ENCODE measurements at places on chromosomes 4 and X.

DNA sequence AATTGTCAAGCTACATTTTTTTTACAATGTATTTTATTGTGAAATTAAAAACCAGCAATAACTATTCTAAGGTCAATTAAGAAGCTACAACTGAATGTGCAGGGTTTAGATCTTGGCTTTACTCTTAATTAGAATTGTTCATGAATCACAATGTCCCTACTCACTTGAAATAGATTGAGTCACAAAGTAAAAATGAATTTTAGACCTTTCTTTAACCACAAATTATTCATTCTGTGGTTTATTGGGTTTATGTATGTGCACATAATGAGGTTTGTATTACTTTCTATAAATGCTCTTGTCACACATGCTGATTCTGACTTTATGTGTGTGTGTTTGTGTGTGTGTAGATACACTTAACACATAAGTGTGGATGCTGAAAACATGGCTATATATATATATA is 647.0 kb upstream of the AADAT start:
- no peak for DNase-seq

DNA sequence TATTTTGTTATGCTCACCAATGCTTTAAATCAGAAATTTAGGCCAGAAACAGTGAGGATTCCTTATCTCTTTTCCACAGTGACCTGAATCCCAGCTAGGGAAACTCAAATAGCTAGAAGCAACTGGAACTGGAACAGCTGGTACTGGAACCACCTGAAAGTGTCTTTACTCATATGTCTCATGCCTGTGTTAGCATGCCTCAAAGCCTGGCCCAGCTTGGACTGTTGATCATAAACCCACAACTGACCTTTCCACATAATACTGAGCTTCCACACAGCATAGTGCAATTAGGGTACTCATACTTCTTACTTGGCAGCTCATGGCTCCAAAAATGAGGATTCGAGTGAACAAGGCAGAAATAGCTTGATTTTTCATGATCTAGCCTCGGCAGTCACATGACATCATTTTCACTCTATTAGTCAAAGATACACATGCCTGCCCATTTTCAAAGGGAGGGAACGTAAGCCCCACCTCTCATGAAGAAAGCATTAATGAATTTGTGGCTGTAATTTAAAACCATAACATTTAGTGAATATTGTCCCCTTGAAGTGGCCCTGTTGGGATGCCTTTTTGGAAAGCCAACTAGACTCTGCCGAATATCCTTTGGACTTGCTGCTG is 80.8 kb upstream of the ACSL1 start:
- no peak for DNase-seq

DNA sequence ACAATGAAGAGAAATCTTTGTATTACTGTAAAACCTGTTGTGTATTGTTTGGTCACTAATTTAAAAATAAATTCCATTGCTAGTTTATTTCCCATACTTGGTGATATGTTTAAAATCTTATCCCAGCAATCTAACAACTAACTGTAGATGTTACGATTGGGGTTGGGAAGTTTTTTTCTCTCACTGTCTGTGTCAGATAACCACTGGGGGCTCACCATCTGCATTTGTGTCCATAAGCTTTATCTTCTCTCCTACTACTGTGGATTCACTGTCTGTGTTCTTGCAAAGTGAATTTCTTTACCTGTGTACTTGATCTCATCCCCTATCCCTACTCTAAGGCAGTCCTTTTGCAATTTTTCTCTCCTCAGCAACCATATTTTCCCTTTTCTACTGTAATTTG is 81.3 kb downstream of the STIM2 start:
- DNase-seq = no peak

GRCh38 chrX:108442901-108443464 is 3.3 kb downstream of the COL4A5 start:
- no peak for DNase-seq

DNA sequence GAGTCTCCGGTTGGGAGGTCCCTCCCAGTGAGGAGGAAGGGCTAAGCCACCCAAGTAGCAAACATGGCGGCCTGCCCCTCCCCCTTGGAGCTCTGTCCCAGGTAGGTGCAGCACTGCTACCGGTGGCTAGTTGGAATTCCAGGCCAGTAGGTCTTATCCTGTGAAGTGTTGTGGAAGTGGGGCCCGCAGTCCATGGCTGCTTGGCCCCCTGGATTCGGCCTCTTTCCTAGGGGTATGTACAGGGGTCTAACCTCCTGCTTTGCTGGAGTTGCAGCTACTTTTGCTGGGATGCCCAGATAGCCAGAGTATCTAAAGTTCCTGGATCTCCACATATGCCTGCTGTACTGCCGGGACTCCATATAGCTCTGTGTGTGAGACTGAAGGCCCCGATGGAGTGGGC is 9.9 kb upstream of the TMSB15C start:
- DNase-seq = no peak

DNA sequence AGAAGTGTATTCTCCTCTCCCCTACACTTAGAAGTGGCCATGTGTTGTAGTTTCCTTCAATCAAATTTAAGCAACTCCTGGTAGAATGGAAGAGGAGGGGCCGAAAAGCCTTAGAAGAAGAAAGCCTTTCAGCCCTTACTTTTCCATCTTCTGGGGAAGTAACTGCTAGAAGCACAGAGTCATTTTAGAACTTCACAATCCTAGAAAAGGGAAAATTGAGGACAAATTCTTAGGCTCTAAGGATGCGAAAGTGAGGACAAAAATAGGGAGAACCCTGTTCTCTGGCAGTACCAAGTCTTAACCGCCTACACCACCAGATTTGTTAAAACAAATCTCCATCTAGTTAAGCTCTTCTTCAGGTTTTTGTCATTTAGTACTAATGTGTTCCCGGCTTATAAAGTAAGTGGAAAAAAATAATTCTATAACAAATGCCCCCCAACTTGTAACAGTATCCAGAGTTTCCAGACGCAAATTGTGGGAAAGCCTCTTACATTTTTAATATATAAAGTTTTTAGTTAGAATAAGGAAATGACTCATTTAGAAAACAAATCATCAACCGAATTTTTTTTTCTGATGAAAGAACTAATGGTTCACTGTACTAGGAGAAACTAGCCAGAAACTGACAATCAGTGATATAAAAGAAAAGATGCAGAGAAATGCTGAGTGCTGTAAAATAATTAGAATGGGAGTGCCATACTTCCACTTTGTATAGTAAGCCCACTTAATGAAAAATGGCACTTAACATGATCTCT is 76.0 kb downstream of the ARAP2 start:
- no peak for DNase-seq

- DNase-seq = no peak
Measured at GRCh38 chrX:153944140-153944799, at the start of gene RENBP. Gene RENBP (minus strand): TSS chrX:153944643. CDS start chrX:153944610, 33 bp downstream.

DNA sequence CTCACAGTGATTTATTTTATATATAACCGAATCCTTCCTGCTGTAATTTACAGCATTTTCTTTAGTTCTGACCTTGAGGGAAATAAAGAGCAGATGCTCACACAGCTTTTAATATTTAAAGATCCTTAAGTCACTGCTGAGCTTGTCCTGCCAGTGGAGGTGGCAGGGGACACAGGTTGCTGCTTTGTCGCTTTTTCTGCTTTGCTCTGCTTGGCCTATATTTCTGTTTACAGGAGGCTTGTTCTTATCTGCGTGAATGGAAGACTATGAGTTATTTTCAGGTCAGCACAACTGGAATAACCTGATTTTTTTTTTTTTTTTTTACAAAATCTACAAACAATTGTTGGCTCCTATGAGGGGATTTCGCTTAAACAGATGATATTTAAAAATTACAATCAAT is 2.3 kb downstream of the TXK start:
- DNase-seq = no peak

GRCh38 chrX:112867570-112867969 is 26.9 kb upstream of the AMOT start:
- no peak for DNase-seq

- DNase-seq = no peak
Measured at GRCh38 chr4:176840166-176840565, 47.4 kb upstream of the VEGFC start.

GRCh38 chr4:28523681-28524190 is 1663.1 kb downstream of the STIM2 start:
- DNase-seq = no peak

GRCh38 chr4:109072595-109072994 is 229.9 kb downstream of the COL25A1 start:
- no peak for DNase-seq

DNA sequence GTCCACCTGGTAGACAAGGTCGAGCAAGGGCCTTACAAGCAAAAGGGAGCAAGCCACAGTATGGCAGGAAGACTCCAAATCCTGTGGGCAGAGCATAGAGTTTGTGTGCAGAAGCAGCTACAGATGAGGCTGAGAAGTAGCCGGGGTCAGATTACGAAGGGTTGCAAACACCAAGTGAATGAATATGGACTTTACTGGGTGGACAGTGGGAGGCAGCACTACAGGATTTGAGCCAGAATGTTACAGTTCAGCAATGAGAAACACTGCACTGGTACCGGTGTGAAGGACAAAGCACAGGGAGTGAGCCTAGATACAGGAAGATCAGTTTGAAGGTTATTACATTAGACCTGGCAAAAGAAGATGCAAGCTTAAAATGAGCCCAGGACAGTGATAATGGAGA is 46.1 kb upstream of the HOPX start:
- no peak for DNase-seq

GRCh38 chr4:129328162-129328561 is 232.2 kb downstream of the C4orf33 start:
- DNase-seq = no peak

GRCh38 chr4:183657564-183657963 is 1.4 kb downstream of the RWDD4 start:
- DNase-seq = no peak

DNA sequence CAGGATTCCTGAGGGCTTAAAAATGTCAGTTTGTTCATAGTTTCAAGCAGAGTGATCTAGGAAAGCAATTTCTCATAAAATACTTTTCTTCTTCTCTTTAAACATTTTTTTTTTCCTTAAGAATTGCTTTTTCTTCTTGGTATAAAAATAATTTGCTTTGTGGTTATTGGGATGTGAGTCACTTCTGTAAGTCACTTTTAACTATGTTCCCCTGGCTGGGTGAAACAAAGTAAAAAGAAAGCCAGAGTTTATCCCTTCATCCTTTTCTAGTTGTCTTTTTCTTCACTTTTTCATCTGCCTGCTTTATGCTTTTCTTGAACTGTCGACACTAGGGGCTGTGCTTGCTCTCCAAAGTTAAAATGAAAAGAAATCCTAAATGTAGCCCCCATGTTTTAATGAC is 33.5 kb downstream of the ARSJ start:
- no peak for DNase-seq

- no peak for DNase-seq
Measured at GRCh38 chr4:86999136-86999643, 64.4 kb downstream of the AFF1 start.

GRCh38 chrX:24563291-24564010 is 83.7 kb downstream of the PCYT1B start:
- DNase-seq = no peak

- no peak for DNase-seq
Measured at GRCh38 chrX:68876731-68877130, 47.9 kb downstream of the EFNB1 start.

DNA sequence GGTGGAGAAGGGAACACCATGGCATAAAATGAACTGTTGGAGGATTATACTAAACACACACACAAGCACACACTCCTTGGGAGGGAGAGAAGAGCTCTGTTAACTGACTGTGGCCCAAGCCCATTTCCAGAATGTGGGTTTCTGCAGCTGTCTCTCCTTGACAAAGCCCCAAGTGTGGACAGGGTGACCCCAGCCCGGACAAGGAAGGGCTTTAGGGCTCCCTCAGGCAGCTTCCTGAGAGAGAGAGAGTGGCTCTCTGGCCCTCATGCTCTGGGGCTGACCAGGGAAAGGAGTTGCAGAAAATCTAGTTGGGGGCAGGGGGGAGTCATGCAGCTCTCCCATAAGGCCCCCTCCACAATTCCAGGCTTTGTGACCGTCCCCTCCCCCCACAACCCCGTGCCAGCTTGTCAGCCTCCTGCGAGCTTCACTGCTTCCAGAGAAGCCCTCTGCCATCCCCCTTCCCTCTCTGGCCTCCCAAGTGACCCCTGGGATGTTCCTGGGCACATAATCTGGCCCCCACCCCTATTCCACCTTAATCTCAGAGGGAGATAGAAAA is 590 bp downstream of the ARHGEF9 start:
- no peak for DNase-seq

GRCh38 chr4:53706422-53707032 is 115.2 kb upstream of the LNX1 start:
- DNase-seq = no peak

Measured in CD8-positive, alpha-beta T cell (primary cell).